ENCODE measurements at places on chromosomes 2 and 18. TPM values are rescaled to one million over a fixed set of nuclear protein-coding genes. Genes with fewer than 3 reads are reported as not detected.

Gene ANKRD36B
- total RNA-seq = 13.2 TPM

Gene ASB18
- total RNA-seq = not detected

DNA sequence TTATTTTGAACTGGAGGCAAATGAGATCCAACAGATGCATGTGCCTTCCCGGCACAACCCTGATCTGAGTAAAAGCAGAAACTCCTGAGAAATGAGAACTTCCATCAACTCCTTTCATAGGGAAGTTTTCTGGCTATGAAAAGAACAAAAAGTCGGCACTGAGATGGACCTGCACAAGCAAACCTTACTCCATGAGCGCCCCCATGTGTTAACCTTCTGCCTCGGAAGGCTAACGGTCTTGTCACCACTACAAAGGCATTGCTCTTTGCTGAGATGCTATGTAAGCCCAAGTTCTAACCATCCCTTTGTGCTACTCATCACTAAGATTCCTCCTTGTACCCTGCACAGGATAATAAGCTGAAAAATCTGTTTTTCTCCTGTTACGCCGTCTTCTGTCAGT, 57.3 kb upstream of the SULT1C3 start:
- DNase-seq = no peak

GRCh38 chr2:241632478-241633325, 4.3 kb downstream of the THAP4 start:
- no peak for DNase-seq

GRCh38 chr18:7367336-7367735, 136.4 kb downstream of the LRRC30 start:
- no peak for DNase-seq

GRCh38 chr2:196677404-196677803, 37.9 kb downstream of the CCDC150 start:
- DNase-seq = no peak

GRCh38 chr2:225400546-225401400, 1.3 kb downstream of the NYAP2 start:
- no peak for DNase-seq

DNA sequence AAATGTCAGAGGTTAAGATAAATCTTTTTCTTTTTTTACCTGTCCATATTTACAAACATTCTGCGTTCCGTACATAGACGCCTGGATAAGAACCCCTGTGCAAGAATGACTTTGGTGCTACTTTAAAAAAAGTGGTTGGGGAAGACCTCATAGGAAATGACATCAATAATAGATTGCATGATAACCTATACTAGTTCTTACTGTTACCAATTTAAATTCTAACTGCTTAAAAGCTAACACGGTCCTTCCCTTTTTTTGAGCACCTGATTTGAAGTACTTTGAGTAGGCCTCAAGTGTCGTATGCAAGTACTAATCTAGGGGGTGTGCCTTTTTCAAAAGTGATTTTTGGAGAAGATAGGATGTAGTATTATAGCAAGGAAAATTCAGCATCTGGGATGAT, 2.1 kb downstream of the SLC39A10 start:
- no peak for DNase-seq

DNA sequence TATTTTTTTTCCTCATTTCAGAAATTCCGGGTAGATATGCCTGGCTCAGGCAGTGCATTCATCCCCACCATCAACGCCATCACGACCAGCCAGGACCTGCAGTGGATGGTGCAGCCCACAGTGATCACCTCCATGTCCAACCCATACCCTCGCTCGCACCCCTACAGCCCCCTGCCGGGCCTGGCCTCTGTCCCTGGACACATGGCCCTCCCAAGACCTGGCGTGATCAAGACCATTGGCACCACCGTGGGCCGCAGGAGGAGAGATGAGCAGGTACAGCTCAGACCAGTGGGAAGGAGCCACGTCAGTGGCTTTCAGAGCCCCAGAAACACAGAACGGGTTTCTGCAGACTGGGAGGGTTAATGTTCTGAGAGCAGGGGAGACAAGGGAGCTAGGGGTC, 11.4 kb downstream of the FOSL2 start:
- no peak for DNase-seq
